Glomerular endothelial cell (primary cell): ENCODE measurements at places on chromosomes 1 and 21. TPM values are rescaled to one million over a fixed set of nuclear protein-coding genes. Genes with fewer than 3 reads are reported as not detected.

SLC2A5 gene
- total RNA-seq: 0.18 TPM in 1 of 2 replicates, not detected in the other

GRCh38 chr1:36467700-36468455 lies 3.7 kb upstream of the MRPS15 start:
- no peak for DNase-seq

FLVCR1 gene
- 4.1 and 7.1 TPM in 2 replicates for total RNA-seq

SPRR5 gene
- total RNA-seq: not detected in 2 replicates

GRCh38 chr1:74341702-74342339 lies 106.6 kb downstream of the TNNI3K start:
- DNase-seq: no peak

SMPDL3B gene
- total RNA-seq: 1.8 TPM in 1 of 2 replicates, not detected in the other

DNA sequence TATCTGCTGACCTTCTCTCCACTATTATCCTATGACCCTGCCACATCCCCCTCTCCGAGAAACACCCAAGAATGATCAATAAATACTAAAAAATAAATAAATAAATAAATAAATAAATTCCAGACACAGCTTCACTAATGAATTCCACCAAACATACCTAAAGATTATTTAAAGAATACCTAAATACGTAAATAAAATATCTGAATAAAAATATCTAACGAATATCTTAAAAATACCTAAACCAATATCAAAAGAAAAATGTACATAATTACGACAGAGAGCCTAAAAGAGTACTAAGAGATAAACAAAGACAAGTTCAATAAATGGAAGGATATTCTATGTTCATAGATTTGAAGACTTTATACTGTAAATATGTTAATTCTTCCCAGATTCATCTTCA lies 132.5 kb downstream of the FAF1 start:
- no peak for DNase-seq
